MCF 10A (cell line): ENCODE measurements at places on chromosomes 12 and 14. TPM values are rescaled to one million over a fixed set of nuclear protein-coding genes. Genes with fewer than 3 reads are reported as not detected.

The TBX3 gene
- 6.6 and 8.0 TPM in 2 replicates for total RNA-seq

The MEG3 gene
- total RNA-seq: not detected in 2 replicates

DNA sequence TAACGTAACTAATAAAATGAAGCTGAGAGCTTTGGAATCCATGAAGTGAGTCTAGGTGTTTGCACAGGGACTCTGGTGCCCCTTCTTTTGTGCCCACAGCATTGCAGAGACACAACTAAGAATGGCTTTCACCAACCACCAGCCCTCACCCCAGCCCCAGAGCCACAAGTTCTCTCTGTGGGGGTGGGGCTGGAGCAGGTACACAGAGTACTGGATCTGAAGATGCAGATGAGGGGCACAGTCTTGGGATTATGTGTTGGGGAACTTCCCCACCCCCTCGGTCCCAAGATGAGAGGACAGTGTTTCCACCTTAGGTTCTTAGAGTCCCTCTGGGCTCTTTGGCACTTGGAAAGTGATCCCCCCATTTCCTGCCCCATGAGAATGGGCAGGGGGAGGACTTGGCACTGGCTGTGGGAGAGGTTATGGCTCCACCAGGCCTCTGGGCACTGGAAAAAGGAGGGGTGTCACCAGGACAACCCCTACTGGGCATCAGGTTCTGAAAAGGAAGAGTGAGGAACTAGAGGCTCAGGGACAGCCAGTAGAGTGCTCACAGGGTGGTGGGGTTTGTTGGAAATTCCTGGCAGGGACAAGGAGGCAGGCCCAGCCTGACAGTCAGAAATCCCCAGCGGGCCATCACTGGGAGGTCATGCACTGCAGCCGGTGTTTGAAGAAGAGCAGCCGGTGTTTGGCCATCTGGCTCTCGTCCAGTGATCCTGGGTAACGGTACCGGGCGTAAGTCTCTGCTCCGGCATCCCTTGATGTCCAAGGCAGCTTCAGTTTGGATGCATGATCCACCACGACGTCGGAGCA is 6.7 kb downstream of the B4GALNT1 start:
- H3K4me3 ChIP-seq: no peak overlapping the region
- H3K4me1 ChIP-seq: peaks cover 5% of the 10 kb centered on the region
- peaks cover 43% of the 10 kb centered on the region for H3K27me3 ChIP-seq
- no peaks in the 10 kb centered on the region for H3K36me3 ChIP-seq

- H3K4me1 ChIP-seq: peaks cover 8% of the 10 kb centered on the region
- no peak overlapping the region for H3K27ac ChIP-seq
- peaks cover 6% of the 10 kb centered on the region for H3K36me3 ChIP-seq
- no peaks in the 10 kb centered on the region for H3K27me3 ChIP-seq
- no peak overlapping the region for H3K4me3 ChIP-seq
- no peak for DNase-seq
Observed at GRCh38 chr14:105323663-105324062, 9.1 kb downstream of the PACS2 start.

DNA sequence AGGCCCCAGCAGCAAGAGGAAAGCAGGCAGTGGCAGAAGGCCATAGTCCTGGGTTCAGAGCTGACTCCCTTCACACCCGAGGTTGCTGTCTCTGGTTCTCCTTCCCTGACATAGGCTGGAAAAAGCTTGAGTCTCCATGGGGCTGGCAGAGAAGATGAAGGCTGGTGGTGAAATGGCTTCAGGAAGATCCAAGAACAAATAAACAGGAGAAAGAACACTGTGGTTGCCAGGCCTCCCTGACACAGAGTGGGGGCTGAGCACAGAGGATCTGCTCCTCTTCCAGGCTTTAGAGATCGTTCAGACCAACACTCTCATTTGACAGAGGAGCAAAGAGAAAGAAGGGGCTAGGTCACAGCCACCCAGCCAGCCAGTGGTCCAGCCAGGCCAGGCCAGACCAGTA is 14.3 kb downstream of the HDAC7 start:
- peak overlapping the region; percentile 59 for H3K27ac ChIP-seq
- peaks cover 17% of the 10 kb centered on the region for H3K4me1 ChIP-seq
- peaks cover 7% of the 10 kb centered on the region for H3K36me3 ChIP-seq
- no peak overlapping the region for H3K4me3 ChIP-seq
- no peaks in the 10 kb centered on the region for H3K27me3 ChIP-seq

GRCh38 chr12:53506450-53506785 is 866 bp downstream of the NPFF start:
- H3K27me3 ChIP-seq: no peaks in the 10 kb centered on the region
- peaks cover 12% of the 10 kb centered on the region for H3K4me1 ChIP-seq
- no peak overlapping the region for H3K4me3 ChIP-seq
- peaks cover 59% of the 10 kb centered on the region for H3K36me3 ChIP-seq
- H3K27ac ChIP-seq: no peak overlapping the region

DNA sequence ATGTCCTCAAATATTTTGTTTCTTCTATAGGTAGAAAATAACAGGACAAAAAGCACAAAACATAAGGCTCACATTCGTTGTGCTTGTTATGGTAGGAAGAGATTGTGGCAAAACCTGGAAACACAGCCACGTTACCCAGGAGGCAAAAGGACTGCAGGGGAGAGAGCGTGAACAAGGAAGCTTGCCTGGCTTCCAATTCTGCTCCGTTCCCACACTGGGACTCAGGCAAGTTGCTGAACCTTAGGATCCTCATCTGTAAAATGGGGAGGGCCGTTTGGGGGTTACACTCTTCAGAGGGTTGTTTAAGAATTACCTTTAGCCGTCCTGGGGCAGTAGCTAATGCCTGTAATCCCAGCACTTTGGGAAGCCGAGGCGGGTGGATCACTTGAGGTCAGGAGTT is 205.3 kb downstream of the SSPN start:
- H3K36me3 ChIP-seq: no peaks in the 10 kb centered on the region
- no peak for DNase-seq
- H3K4me1 ChIP-seq: no peaks in the 10 kb centered on the region
- H3K4me3 ChIP-seq: no peak overlapping the region
- no peak overlapping the region for H3K27ac ChIP-seq

- no peak overlapping the region for H3K4me3 ChIP-seq
- peaks cover 34% of the 10 kb centered on the region for H3K36me3 ChIP-seq
- DNase-seq: no peak
- peaks cover 6% of the 10 kb centered on the region for H3K4me1 ChIP-seq
- H3K27me3 ChIP-seq: no peaks in the 10 kb centered on the region
Observed at GRCh38 chr12:11855983-11856374, 206.5 kb downstream of the ETV6 start.

DNA sequence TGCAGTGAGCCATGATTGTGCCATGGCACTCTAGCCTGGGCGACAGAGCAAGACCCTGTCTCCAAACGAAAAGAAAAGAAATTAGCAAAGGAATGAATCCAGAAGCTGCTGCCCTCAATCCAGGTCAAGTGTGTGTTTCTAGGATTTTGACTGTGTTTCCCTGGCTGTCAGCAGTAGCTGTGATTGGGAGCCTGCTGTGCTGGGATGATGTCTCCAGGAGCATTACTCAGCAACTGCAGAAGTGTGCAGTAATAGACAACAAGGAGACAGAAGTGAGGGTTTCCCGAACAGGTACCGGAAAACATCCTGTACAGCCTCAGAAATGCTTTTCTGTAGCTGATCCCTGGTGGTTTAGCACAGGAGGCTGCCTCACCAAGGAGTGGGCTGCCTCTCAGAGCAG is 492.5 kb downstream of the FUT8 start:
- H3K4me1 ChIP-seq: peaks cover 6% of the 10 kb centered on the region
- no peak for DNase-seq
- H3K36me3 ChIP-seq: peaks cover 7% of the 10 kb centered on the region
- no peak overlapping the region for H3K27ac ChIP-seq
